Vagina (tissue), 2 donors: ENCODE measurements at places on chromosomes 13 and 19.
A peak's percentile ranks its signal among the peaks of the same experiment; 100 is the strongest.

- no peak for DNase-seq
These were observed 22.8 kb downstream of the RASA3 start for GRCh38 chr13:114109641-114110041.

DNA sequence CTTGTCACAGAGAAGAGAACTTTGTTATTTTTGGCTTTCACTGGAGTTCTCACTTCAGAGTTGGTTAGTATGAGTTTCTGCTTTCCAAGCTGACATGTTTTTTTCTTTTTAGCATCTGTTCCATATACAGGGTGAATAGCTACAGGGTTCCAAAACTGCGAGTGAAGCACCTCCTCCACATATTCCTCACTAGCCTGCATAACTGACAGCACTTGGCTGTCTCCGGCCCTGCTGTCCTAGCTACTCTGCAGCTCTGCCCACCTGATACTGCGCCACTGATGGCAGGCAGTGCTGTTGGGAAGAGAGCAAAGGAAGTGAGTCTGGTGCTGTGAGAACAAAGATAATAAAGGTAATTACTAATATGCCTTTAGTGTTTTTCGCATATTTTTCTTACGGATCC, 6.8 kb downstream of the ATP8A2 start:
- no peak for DNase-seq

GRCh38 chr19:12953799-12954611, 3.0 kb downstream of the GADD45GIP1 start:
- DNase-seq = no peak

DNA sequence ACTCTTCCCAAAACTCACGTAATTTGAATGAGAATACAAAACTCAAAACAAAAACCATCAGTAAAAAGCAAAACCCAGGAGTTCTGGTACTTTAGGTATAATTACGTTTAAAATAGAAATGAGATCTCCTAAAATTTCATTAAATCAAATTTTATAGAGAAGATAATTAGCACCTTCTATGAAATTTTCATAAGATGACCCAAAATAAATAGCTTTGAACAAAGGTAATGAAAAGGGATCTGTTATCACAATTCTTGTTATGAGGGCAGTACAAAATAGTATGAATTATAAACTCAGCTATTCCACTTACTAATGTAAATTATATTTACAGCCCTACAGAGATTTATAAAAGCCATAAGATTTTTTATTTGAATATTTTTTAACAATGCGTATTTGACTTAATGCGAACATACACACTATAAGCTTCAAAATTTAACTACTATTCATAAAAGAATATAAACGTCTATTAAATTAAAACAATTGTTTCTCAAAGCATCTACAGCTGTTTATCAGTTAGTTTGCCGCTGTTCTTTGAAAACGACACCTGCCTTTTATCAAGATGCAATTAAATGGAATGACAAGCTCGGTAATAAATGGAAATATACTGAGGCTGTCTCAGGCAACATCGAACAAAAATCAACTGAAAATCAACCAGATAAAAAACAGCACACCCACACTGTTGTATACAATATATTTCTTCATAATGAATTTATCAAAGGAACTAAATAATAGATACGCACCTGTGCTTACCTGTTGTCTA, 63.8 kb downstream of the KCNRG start:
- DNase-seq = no peak

- DNase-seq = no peak
These were observed 23.0 kb upstream of the PSG2 start for GRCh38 chr19:43105496-43105895.

- DNase-seq = no peak
These were observed 269.4 kb upstream of the NBEA start for GRCh38 chr13:34672631-34673030.

DNA sequence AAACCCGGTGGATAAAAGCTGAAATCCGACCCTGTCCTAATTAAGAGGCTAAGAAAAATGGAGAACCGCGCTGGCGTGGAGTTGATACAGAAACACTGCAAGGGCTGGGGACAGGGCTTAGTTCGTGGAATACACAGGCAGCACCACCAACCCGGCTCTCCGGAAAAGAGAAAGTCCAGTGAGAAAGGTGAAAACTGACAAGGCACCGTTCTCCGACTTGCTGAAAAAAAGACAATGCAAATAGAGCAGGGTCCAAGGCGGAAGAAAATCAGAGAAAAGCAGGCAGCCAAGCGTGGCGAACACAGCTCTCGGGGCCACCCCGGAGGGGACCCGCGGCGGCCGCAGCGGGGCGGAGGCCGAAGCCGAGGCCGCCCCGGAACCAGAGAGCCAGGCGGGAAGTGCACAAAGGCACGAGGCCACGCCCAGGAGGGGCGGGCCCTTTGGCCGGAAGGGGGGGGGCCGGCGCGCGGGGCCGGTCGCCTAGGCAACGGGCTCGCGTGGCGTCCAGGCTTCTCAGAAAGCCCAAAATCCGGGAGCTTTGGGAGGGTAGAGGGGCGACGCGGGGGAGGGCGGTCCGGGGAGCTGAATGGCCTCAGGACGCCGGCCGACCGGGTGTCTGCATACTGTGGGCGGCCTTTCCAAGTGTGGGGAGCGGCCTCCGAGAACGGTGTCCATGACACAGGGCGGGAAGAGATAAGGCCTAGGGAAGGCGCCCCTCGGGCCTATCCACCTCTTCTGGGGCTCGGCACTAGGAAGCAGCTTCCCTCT, 1.2 kb upstream of the ING1 start:
- peak; percentile 94 for DNase-seq

GRCh38 chr19:31255174-31255799, 93.9 kb downstream of the TSHZ3 start:
- DNase-seq = no peak

- no peak for DNase-seq
These were observed 587 bp upstream of the RPS15 start for GRCh38 chr19:1437609-1438008.

GRCh38 chr19:18100710-18101109, 3.1 kb downstream of the MAST3 start:
- no peak for DNase-seq

GRCh38 chr13:66974174-66974573, 256.0 kb downstream of the PCDH9 start:
- DNase-seq = no peak

GRCh38 chr13:91144054-91144453, 203.4 kb upstream of the MIR17HG start:
- no peak for DNase-seq

DNA sequence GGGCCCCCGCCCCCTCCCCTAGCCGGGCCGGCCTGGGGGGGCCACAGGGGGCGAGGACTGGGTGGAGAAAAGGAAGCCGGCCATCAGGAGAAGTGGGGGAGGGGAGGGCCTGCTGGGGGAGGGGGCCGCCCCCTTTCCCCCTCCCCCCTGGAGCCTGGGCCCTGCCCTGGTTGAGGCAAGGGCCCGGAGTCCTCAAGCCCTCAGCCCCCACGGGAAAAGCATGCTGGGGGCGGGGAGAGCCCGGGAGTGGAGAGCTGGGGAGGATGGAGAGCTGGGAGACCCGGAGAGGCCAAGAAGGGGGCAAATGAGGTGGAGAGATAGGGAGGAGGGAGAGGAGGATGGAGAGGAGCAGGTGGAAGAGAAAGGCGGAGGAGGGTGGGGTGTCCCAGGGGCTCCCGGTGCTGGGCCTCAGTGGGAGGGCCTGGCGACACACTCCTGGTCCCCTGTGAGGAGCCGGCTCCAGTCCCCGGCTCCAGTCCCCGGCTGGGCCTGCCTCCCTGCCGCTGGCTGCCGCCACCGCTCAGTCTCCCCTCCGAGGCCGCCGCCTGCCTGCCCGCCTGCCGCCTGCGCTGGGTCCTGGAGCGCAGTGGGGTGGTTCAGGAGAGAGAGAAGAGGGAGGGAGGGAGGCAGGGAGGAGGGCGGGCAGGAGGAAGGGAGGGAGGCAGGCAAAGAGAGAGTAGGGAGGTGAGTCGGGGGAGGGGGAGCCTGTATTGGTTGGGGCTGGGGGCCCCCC, at the start of gene GRIK5:
Gene GRIK5, minus strand, starts transcription at position 588 of the 733 bp plus-strand sequence. CDS start 4,436 bp downstream, outside the sequence.
- no peak for DNase-seq

DNA sequence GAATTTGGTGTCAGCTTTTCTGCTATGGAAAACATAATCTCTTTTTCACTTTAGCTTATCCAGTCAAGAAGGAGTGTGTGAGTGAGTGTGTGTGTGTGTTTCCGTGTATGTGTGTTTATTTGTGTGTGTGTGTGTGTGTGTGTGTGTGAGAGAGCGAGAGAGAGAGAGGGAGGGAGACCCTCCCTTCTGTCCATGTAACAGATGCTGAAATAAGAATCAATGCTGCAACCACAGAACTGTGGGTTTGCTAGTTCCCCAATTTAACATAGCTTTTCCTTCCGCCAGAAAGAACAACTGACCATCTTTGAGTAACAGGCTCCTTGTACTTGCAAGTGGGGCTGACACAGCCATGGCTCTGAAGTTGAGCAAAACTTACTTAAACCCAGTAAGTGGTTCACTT, 5.2 kb downstream of the LCP1 start:
- no peak for DNase-seq
